ENCODE measurements at places on chromosomes 2 and 18.

GRCh38 chr18:46910856-46911255 is 6.5 kb downstream of the PIAS2 start:
- no peak for DNase-seq

DNA sequence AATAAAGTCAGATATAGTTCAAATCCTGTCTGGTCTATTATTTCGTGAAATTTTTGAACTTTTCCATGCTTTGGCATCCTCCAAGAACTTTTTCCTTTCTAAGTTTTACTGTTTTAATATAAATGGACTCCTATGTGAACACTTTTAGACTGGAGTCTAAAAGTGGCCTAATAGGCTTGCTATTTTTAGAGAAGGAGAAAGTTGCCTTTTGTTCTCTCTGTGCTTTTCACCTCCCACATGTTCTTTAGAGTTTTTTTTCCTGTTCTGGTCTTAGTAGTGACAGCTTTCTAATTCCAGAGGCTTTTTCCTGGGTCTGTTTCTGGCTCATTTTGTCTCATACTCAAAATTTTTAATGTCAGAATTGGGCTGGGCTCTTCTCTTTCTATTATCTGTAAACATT is 72.2 kb downstream of the ADAM23 start:
- no peak for DNase-seq

DNA sequence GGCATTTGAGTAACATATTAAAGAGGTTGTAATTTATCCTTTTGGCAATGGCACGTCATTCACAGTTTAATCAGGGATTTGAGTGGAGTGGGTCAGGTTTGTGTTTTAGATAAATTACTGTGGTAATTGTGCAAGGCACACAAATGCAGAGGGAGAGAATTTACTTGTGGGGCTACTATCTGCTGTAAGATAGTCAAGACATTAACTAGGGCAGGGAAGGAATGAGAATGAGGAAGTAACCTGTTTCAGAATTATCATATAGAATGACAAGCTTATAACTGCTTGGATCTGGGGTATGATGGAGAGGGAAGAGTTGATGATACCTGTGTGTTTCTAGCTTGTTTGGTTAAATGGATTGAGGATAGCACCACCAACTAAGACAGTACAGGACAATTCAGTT is 58.9 kb upstream of the ZSWIM2 start:
- no peak for DNase-seq

DNA sequence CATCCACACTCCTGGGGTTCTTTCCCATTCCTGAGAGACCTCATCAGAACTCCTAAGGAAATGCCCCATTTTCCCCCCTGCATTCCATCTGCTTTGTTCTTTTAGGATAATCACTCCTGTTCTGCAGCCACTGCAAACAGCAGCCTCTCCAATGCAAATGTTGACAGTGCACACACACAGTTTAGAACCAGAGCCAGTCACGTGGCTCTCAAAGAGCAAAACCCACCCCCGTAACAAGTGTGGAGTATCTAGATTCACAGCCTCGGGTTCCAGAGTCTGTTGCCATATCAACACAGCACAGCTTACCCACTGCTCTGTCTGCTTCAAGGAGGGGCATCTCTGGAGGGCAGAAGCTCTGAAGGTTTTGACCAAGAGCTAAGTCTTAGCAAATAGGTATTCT is 180.0 kb downstream of the NAPG start:
- no peak for DNase-seq

- no peak for DNase-seq
Observed at GRCh38 chr2:76307495-76307894, 596.8 kb upstream of the GCFC2 start.

GRCh38 chr2:195181059-195181705 is 475.8 kb upstream of the SLC39A10 start:
- no peak for DNase-seq

- no peak for DNase-seq
Observed at GRCh38 chr2:198657512-198658121, 800.1 kb downstream of the SATB2 start.

DNA sequence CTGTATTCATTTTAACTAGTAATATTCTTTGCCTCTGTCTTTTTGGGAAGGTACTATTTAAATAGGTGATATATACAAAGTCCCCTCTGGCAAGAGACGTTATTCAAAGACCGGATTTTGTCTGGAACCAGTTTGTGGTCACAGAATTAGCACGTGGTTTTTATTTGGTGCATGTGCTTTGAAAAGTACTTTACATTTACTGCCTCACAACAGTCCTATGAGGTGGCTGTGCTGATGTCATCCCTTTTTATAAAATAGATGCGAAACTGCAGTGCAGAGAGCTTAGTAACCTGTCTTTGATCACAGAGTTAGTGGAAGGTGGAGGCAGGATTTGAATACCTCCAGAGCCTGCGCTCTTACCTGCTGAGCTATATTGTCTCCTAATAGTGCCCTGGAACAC is 4.0 kb downstream of the LPIN1 start:
- no peak for DNase-seq

DNA sequence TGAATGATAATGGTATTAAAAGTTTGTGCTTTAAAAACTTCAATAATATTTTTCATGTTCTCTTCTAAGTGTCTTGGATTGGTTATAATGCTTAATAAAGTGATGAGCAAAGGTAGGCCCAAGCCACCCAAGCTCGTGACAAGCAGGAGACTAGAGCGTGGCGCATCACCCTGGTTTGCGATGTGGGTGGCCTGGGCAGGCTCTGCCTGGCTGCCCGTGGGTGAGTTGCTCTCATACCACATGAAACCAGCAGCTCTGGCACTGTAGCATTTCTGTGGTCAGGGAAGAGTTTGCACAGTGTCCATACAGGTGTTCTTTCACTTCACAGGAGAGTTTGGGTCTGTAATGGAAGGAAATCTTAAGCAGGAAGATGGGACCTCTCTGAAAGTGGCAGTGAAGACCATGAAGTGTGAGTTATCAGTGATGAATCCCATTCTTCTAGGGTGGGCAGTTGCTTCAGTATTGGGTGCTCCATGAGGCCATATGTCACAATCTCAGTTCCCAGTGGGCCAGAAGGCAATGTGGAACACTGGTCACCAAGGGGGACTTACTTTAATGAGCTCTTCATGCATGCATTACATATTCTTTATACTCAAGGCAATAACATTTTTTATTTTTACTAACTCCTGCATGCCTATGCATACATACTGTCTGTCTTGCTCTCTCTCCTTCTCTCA is 51.4 kb upstream of the TMEM87B start:
- DNase-seq = no peak

- DNase-seq = no peak
Observed at GRCh38 chr18:69127873-69128500, 272.7 kb upstream of the DOK6 start.

DNA sequence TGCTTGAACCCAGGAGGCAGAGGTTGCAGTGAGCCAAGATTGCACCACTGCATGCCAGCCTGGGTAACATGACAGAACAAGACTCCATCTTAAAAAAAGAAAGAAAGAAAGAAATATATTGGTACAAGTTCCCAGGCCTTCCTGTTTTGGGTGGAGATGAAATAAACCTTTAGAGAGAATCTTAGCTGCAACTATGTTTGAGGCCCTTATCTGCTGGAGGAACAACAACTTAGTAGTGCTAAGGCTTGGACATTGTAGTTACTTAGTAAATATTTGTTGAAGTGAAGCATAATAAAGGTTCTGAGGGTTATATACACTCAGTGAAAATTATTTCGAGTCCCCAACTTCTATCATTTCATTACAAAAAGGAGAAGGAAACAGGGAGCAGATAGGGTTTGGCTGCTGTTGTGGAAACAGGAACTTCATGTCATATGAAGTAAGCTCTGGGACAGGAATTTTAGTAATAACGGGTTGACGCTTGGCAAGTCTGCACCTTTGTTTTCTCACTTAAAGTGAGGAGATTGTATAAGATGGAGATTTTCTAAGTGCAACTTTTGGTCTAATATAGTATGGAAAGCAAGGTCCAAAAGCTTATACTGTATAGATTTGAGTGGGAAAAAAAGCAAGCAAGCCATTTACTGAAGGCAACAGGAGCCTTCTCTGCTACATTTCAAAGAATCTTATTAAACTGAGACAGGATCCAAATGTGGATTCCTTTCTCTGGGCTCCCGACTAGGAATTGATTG is 40.0 kb upstream of the AGPS start:
- no peak for DNase-seq

DNA sequence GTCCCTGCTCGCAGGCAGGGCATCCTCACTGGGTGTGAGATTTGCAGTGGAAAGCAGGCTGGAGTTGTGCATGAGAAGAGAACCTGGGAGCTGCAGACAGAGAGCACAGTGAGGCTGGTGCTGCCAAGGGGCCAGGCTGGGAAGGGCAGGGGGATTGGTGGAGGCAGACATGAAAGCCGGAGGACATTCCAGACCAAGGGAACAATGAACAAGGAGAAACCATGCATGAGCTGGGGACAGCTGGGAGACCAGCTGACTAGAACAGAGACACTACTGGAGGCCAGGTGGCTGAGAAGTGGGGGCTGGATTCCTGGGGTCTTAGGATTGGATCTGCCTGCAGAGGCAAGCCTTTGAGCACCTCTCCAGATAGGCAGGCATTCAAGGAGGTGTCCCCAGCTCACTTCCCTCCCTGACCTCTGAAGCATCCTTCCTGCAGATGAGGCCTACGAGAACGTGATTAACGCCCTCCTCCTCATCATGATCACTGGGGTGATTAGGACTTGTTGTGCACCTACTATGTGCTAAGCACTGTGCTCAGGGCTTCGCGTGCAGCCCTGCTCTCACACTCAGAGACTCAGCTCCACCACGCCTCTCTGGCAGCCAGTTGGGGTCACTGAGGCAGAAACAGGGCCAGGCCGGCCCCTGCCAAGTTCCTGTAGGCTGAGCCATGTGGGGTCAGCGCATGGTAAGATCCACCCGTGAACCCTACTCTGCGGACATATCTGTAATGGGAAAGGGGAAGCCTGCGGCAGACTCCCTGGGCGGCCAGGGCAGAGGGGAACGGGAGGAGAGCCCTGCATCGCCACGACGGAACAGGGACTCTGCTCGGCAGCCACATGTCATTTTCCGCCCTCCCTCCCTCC is 74.8 kb upstream of the SLC66A3 start:
- DNase-seq = no peak

GRCh38 chr2:206802654-206803514 is 37.5 kb downstream of the FASTKD2 start:
- no peak for DNase-seq

DNA sequence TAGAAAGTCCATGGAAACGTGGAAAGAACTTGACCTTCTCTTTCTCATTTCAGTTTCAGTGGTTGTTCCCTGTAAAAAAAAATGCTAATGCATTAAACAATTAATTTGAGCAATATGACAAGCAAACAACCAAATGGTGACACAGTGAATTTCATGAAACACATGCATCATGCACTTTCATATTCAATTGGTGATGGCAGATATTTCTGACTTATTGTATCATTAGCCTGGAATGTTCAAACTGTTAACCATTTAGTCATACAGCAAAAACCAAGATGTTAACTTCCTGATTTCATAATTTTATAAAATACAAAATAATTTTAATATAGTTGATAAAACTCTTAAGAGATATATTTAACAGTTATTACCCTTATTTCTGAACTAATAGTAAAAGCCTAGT is 85.5 kb downstream of the SCN1A start:
- DNase-seq = no peak

- DNase-seq = no peak
Observed at GRCh38 chr2:240904216-240905175, 1.6 kb upstream of the CROCC2 start.

DNA sequence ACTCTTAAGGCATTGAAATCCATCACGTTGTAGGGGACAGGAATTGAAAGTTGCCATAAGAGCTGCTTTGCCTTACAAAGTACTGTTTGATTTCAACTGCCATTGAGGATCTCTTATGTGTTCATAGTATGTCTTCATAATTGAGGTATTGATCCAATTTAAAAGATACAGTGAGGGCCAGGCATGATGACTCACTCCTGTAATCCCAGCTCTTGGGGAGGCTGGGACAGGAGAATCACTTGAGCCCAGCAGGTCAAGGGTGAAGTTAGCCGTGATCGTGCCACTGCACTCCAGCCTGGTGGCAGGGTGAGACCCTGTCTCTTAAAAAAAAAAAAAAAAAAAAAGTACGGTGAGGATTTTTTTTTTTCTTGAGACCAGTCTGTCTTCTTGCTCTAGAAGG is 91.7 kb upstream of the EML6 start:
- no peak for DNase-seq

GRCh38 chr18:36386150-36386920 is 88.8 kb downstream of the FHOD3 start:
- DNase-seq = no peak

GRCh38 chr18:75714766-75715165 is 287.3 kb upstream of the SMIM21 start:
- DNase-seq = no peak

DNA sequence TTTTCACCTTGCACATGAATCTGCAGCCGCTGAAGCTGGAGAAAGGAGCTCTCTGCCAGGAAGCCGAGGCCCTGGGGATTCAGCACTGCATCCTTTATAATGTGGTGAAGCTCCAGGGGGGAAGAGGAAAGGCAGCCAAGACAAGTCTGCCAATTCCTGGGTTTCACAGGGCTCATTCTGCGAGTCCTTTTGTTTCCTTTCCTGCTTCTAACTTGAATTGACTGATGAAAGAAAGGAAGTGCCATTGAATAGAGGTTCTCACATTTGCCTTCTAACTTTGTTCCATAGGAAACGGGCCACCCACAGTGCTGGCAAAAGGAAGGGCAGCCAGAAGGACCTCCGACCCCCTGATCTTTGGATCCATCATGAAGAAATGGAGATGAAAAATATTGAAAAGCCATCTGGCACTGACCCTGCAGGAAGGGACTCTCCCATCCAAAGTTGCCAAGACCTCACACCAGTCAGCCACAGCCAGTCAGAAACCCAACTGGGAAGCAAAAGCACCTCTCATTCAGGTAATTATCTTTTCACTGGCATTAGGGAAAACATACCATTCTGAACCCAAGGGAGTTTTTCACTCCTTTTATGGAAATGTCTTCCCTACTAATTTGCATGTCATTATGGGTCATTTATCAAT is 765.4 kb downstream of the MBD2 start:
- DNase-seq = no peak

DNA sequence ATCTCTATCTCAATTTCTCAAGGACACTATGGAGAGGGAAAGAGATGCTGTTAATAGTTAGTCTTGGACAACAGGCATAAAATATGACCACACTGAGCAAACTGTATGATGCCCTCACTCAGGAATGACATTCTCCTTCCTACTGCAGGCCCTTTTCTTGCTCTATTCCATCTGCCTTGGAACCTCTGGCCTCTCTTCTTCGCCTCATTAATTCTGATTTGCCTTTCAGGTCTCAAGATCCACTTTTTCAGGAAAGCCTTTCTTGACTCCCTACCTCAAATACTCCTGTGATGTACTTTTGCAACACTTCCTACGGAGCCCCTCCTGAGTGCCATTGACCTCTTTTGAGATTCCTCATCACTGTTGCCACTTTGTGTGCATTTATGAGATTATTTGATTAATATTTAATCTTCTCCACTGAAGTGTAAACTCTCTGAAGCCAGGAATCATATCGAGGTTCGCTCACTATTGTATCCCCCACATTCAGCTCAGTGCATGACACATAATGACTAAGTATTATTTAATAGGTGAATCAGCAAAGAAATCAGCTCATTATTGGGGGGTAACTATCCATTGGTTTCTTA is 21.3 kb upstream of the SPP2 start:
- no peak for DNase-seq

GRCh38 chr18:8116341-8117005 is 492.8 kb upstream of the RAB12 start:
- no peak for DNase-seq

- DNase-seq = no peak
Observed at GRCh38 chr2:169693360-169693759, 845 bp downstream of the CFAP210 start.

All from activated naive CD4-positive, alpha-beta T cell (primary cell).